ENCODE measurements at places on chromosomes 2 and 18.

DNA sequence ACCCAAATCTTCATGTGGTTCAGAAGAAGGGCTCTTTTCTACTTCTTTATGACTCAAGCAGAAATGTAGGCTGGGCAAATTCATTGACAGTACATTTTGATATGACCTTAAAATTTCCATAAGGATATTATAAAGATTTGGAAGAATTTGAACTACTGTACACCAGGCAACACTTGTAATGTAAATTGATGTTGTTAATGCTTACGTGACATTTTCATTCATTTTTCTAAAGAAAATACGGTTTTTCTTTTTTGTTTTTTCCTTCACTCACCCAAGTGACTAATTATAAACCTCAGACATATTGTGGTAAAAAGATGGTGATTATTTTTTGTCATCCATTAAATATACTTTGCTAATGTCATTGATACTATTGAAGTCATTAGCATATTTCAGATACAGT, 17.4 kb downstream of the AFTPH start:
- DNase-seq = no peak

- no peak for DNase-seq
Observed at GRCh38 chr2:231367178-231367577, 28.3 kb upstream of the B3GNT7 start.

GRCh38 chr2:166060191-166060590, 67.6 kb downstream of the SCN1A start:
- no peak for DNase-seq

DNA sequence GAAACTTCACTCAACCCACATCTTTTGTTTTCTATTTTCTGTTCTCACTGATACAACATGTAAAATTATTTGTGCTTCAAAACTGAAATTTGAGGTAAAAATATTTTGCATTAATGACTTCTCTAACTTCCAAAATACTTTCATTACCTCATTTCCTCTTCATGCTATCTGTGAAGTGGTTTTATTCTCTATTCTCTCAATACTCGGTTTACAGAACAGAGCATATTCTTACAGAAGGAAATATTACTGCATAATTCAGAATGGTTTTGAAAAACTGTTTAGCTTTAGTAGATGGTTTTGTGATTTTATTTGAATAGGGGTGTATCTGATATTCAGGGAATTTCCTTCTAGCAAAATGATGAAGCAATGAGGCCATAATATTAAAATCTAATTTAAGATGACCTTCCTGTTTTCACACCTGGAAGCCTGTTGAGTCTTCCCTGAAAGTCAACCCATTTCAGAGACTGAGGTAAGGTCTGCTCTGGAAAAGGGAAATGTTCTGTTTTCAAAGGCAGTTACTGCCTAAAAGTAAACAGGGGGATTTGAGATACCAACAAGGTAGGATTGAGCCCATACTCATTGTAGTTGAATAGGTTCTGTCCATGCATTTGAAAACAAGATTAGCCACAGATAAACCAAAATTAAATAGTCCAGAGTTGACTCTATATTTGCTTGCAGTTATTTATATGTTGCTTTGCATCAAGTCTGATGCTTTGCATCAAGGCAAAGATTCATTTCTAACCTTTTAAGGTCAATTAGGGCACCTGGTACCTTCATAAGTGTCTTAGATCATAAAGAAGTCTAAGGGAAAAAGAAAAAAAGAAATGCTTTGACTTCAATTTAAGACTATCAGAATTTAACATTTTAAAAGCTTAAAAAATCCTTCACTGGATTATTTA, 50.8 kb upstream of the PEX13 start:
- no peak for DNase-seq

DNA sequence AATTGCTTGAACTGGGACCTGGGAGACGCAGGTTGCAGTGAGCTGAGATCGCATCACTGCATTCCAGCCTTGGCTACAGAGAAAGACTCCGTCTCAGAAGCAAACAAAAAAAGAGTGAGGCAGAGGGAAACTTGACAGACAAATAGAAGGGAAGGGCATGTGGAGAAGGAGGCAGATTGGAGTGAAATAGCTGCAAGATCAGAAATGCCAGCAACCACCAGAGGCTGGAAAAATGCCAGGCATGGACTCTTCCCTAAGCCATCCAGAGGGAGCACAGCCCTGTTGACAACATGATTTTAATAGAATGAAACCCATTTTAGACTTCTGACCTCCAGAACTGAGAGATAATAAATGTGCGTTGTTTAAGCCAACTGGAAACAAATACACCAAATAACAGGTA, 447.2 kb upstream of the SPHKAP start:
- no peak for DNase-seq

GRCh38 chr2:240472078-240472790, 36.8 kb downstream of the GPC1 start:
- no peak for DNase-seq

DNA sequence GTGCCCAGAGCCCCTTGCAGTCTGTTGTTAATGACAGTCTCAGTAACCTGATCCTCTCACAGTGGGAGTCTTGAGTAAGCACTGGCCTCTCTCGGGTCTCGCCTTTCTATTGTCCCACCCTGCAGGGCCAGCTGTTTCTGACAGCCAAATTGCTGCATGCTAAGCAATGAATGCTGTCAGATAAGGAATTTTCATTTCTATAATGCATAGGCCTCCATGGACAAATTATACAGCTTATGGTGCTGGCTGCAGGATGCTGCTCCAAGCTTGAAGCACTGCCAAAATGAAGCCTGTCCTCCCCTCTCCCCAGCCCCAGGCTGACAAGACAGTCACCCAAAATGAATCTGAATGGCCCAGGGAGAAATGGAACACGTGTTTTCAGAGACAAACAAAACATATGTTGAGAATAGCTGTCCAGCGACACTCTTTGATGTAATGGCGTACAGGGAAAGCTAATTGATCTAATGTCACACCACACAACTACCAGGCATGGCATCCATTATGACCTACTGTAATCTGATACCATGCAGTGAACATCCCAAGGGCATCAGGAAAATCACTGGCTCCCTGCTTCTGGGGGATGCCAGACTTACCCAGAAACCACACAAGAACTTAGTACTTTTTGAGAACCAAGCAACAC, 36.8 kb downstream of the ACVR1 start:
- DNase-seq = no peak

DNA sequence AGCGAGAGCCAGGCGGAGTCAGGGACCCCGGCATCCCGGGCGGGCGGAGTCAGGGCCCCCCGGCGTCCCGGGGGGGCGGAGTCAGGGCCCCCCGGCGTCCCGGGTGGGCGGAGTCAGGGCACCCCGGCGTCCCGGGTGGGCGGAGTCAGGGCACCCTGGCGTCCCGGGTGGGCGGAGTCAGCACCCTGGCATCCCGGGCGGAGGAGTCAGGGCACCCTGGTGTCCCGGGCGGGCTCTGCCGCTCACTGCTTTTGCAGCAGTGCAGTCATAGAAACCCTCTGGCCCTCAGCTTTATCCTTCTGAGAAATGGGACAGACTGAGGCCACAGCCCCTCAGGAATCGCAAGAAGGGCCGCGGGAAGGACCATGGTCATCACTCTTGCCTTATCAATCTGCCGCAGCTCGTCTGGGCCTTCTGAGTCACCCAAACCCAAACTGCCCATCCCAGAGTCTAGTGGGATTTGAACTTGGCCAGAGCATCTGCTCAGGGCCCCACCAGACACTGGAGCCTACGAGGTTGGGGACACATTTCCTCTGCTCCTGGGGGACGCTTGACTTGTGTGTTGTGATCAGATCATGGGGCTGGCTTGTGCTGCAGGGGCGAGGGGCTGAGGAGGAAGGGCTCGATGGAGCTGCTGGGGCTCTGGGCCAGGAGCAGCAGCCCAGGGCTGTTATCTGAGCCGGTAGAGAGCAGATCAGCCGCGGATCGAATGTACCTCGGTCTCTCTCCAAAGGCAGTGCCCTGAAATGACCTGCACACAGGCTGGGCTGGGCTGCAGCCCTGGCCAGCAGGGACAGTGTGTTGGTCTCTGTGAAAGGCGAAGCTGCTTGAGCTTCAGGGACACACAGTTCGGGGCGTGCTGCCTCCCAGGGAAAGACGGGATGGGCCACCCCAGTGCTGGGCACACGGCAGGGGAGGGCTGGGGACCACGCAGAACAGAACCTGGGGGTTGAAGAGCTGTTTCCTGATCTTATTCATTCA, 290.1 kb upstream of the HDAC4 start:
- no peak for DNase-seq

DNA sequence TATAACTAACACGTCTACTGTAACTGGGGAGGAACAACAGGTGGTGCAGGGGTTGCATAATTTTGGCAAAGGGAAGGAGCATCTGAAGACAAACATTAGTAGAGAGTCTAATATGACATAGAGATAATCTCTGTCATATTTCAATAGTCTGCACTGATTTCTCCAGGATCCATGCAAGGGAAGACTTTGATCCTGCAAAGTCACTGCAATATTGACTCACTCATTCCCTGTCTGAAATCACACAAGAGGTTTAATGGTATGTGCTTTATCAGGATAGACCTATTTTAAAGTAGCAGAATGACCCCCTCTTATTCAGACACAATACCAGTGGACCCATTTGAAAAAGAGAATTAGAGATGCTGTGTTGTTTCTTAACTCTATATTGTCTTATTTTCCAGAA, 98.7 kb upstream of the CAVIN2 start:
- DNase-seq = no peak

DNA sequence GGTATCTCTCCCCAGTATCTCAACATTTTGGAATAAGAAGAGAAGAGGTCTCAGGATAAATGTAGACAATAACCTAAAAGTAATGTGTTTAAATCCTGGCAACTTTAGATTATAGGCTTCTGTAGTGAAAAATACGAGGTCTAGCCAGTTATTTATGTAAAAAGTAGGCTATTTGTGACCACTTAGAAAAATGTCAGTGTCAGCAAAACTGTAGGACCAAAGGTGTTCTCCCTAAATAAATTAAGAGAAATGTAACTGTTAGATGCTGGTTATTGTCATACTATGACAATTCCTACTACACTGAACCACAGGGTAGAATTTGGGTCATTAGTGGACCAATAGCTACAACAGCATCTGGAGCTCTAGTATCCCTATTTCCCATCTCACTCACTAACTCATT, 2.0 kb downstream of the SUPT7L start:
- no peak for DNase-seq

DNA sequence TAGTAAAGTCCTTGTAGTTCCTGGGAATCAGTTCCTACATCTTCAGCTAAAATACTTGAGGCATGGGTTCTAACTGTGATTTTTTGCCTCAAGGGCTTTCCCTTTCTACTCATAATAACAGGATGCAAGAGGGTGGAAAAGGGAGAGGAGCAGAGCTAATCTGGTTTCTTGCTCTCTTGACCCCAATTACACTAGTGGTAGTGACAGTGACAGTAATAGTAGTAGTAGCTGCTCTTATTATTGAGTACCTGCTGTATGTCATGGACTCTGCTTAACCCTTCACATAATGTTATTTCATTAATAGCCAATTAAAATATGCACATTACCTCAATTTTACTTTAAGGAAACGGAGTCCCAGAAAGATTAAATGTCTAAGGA, 214.8 kb upstream of the HNRNPA3 start:
- no peak for DNase-seq

DNA sequence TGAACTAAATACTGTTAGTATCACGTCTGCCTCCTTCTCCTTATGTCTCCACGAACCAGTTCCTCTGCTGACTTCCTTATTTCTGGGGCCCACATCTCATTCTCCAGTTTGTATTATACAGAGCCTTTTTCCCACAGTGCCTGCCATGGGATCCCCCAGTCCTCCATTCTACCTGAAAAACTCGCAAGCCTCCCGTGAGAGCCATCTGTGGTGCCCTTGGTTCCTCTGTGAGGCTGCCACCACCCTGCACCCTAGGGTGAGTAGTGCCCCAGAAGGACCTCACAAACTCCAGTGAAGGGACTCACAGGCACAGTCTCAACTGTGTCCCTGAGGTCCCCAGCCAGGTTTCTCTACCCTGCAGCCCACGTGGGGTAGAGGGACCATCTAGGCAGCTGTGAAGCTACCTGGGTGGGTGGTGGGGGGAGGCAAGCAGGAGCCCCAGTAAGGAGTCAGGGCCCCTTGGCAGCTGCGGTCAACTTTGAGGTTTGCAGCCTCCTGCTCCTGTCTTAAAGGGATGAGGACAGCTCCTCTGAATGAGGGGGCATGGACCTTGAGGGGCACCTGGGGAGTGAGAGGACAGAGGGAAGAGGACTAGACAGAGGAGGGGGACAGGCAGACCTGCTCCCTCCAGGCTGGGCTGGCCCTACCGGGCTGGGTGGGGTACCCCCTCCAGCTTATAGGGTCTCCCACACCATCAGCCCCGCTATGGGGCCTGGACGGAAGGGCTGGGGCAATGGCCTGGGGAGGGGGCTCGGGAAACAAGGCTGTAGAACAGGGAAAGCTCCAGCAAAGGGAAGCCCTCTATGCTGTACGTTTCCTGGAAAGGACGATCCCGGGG, 1.0 kb downstream of the PSTPIP2 start:
- no peak for DNase-seq

GRCh38 chr2:189285349-189285748, 105.8 kb upstream of the COL5A2 start:
- DNase-seq = no peak

DNA sequence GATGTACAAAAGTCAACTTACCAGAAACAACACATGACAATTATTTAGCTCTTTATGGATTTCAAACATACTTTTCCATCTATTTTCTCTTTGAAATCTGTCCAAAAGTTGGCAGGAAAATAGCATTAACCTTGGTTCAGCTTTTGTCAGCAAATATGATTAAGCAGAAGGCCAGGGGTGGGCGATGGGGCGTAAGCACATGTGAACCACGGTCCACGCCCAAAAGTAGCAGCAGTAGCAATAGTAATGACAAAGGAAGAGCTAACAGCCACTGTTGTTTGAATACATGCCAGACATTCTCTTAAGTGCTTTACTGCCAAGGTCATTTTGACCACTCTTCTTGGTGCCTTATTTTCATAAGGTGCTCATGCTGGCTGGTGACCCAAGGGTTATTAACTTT, 73.5 kb downstream of the ANTXR1 start:
- no peak for DNase-seq

Measured in stimulated activated CD8-positive, alpha-beta memory T cell treated with anti-CD3 and anti-CD28 coated beads, Interleukin-4, amount 100 ng/mL, for 1 hour (primary cell).